Right atrium auricular region (tissue), 2 donors: ENCODE measurements at places on chromosomes 3 and 15. TPM values are rescaled to one million over a fixed set of nuclear protein-coding genes. Genes with fewer than 3 reads are reported as not detected.

DNA sequence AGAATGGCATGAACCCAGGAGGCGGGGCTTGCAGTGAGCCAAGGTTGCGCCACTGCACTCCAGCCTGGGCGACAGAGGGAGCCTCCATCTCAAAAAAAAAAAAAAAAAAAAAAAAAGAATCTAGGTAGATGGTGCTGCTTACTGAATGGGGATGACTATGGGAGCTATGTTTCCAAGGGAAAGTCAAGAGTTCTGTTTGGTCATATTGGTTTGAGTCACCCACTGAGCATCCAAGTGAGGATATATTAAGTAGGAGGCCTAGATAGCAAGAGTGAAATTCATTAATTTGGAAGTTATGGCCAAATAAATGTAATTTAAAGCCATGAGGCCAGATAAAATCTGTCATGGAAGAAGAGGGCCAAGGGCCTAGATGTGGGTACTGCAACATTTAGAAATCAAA lies 9.0 kb upstream of the UACA start:
- no peak overlapping the region for H3K27ac ChIP-seq
- no peaks in the 10 kb centered on the region for H3K27me3 ChIP-seq
- H3K36me3 ChIP-seq, result no peaks in the 10 kb centered on the region

DNA sequence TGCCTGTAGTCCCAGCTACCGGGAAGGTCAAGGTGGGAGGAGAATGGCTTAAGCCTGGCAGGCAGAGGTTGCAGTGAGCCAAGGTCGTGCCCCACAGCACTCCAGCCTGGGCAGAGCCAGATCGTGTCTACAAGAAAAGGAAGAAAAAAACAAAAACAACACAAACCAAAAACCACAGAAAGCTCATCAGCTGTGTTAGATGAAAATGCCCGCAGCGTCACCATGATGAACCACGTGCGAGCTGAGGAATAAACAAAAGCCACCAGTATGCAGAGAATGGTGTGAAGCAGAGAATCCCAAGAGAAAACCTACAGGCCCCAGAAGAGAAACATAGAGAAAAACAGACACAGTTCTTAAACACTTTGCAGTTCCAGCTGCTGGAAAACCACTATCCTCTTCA lies 19.7 kb upstream of the TM4SF19 start:
- H3K4me3 ChIP-seq, result no peak overlapping the region

DNA sequence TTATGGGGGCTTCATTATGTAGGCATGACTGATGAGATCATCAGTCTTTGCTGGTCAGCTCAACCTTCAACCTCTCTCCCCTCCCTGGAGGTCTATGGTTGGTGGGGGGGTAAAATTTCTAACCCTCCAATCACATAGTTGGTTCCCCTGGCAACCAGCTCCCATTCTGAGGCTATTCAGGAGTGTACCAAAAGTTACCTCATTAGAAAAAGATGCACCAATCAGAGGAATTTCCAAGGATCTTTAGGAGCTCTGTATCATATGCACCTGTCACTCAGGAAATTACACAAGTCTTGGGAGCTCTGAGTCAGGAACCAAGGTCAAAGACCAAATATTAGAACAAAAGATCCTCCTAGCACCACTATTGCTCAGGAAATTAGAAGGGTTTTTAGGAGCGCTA lies 21.4 kb upstream of the LEO1 start:
- H3K4me3 ChIP-seq, result no peak overlapping the region
- no peaks in the 10 kb centered on the region for H3K27me3 ChIP-seq
- no peaks in the 10 kb centered on the region for H3K4me1 ChIP-seq
- no peaks in the 10 kb centered on the region for H3K36me3 ChIP-seq

GRCh38 chr3:45034612-45035252 lies 8.6 kb downstream of the CLEC3B start:
- DNase-seq, result peak; percentile 81
- H3K27me3 ChIP-seq, result no peaks in the 10 kb centered on the region
- peak overlapping the region; percentile 39 for H3K27ac ChIP-seq
- peaks cover 13% of the 10 kb centered on the region for H3K36me3 ChIP-seq

DNA sequence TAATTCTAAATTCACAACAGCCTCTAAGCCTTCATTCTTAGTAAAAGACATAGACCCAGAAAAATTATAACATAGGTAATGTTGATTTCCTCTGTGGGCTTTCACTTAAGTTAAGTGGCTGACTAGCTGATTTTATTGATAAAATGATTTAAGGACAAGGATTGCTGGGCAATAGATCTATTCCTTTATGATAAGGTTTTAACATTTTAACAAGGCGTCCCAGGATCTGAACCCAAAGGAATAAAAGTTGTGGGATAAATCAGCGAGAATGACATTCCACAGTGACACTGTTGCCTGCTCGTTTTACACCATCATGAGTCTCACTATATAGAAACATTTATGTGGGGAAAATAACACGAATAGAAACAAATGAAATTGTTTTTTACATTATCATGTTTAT lies 1151.0 kb downstream of the ZPLD1 start:
- no peaks in the 10 kb centered on the region for H3K4me1 ChIP-seq
- no peaks in the 10 kb centered on the region for H3K27me3 ChIP-seq
- H3K4me3 ChIP-seq, result no peak overlapping the region
- H3K27ac ChIP-seq, result no peak overlapping the region
- DNase-seq, result no peak
- H3K36me3 ChIP-seq, result no peaks in the 10 kb centered on the region

- H3K27me3 ChIP-seq, result no peaks in the 10 kb centered on the region
- no peaks in the 10 kb centered on the region for H3K4me1 ChIP-seq
- no peaks in the 10 kb centered on the region for H3K36me3 ChIP-seq
- no peak overlapping the region for H3K27ac ChIP-seq
- DNase-seq, result no peak
Measured at GRCh38 chr3:105499961-105500360, 133.3 kb downstream of the ALCAM start.

GRCh38 chr3:160778480-160778879 lies 22.4 kb downstream of the PPM1L start:
- H3K27ac ChIP-seq, result no peak overlapping the region
- no peaks in the 10 kb centered on the region for H3K27me3 ChIP-seq
- no peak overlapping the region for H3K4me3 ChIP-seq
- no peak for DNase-seq

GRCh38 chr3:30623351-30623750 lies 16.9 kb downstream of the TGFBR2 start:
- no peaks in the 10 kb centered on the region for H3K27me3 ChIP-seq
- H3K4me3 ChIP-seq, result no peak overlapping the region
- peak overlapping the region; percentile 2 for H3K27ac ChIP-seq
- H3K36me3 ChIP-seq, result peaks cover 20% of the 10 kb centered on the region
- H3K4me1 ChIP-seq, result no peaks in the 10 kb centered on the region
- no peak for DNase-seq

DNA sequence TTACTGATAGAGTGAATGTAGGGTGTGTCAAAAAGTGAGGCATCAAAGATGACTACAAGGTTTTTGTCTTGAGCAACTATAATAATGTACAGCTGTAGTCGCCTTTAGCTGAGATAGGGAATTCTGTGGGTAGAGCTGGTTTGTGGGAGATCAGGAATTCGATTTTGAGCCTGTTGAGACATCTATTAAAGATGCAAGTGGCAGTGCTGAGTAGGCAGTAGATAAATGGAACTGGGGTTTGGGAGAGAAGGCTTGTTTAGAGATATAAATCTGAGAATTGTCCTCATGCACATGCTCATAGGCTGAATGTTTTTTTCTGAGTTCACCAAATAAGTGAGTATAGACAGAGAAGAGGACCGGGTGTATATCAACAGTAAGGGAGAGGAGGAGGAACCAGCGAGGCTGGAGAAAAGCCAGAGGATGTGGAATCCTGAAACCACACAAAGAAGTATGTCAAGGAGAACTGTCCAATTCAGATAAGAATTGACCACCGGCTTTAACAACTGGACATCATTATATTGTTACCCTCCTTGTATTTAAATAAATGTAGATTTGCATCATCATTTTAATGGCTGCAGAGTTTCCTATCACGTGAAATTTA lies 146.0 kb upstream of the TNIK start:
- no peak for DNase-seq
- peaks cover 31% of the 10 kb centered on the region for H3K36me3 ChIP-seq
- H3K27ac ChIP-seq, result no peak overlapping the region

- H3K27ac ChIP-seq, result no peak overlapping the region
- H3K27me3 ChIP-seq, result no peaks in the 10 kb centered on the region
- no peak overlapping the region for H3K4me3 ChIP-seq
- no peaks in the 10 kb centered on the region for H3K4me1 ChIP-seq
- H3K36me3 ChIP-seq, result no peaks in the 10 kb centered on the region
Measured at GRCh38 chr15:56428821-56429458, 36.0 kb downstream of the MNS1 start.

DNA sequence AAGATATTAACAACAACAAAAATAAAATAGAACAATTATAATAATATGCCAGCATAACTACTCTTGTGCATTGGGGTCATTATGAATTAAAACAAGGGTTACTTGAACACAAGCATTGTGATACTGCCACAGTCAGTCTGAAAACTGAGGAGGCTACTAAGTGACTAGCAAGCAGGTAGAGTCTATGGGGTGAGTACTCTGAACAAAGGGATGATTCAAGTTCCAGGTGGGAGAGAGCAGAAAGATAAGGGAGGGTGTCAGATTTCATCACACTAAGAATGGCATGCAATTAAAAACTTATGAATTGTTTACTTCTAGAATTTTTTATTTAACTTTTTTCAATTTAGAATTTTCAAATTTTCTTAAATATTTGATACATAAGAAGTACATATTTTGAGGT lies 754.4 kb upstream of the GOLIM4 start:
- no peaks in the 10 kb centered on the region for H3K36me3 ChIP-seq
- no peak overlapping the region for H3K4me3 ChIP-seq
- no peaks in the 10 kb centered on the region for H3K4me1 ChIP-seq
- no peaks in the 10 kb centered on the region for H3K27me3 ChIP-seq

DNA sequence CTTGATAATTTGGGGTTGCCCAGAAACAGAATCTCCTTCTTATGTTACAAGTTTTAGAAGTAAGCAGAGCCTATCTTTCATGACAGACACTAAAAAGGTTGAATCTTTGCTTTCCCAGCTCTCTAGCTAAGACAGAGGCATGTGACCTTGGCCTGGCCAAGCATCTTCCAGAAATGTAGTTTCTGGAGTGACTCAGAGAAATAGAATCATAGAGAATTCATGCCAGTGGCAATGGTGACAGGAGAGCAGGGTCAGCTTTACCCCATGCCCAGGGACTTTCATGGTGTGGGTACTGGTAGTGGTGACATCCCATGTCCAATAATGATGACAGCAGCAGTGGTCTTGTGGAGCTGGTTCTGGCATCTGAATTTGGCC lies 4.0 kb upstream of the PARP6 start:
- no peaks in the 10 kb centered on the region for H3K36me3 ChIP-seq
- no peak overlapping the region for H3K4me3 ChIP-seq
- H3K27me3 ChIP-seq, result no peaks in the 10 kb centered on the region
- H3K4me1 ChIP-seq, result no peaks in the 10 kb centered on the region
- no peak for DNase-seq
- H3K27ac ChIP-seq, result no peak overlapping the region

GRCh38 chr3:125110016-125110875 lies 54.4 kb upstream of the HEG1 start:
- H3K27me3 ChIP-seq, result no peaks in the 10 kb centered on the region
- no peak overlapping the region for H3K27ac ChIP-seq
- no peak for DNase-seq
- no peaks in the 10 kb centered on the region for H3K36me3 ChIP-seq
- H3K4me3 ChIP-seq, result no peak overlapping the region

GRCh38 chr3:14440531-14441239 lies 38.3 kb downstream of the SLC6A6 start:
- peaks cover 64% of the 10 kb centered on the region for H3K4me1 ChIP-seq
- no peak overlapping the region for H3K4me3 ChIP-seq
- no peak for DNase-seq
- H3K27ac ChIP-seq, result peak overlapping the region; percentile 42

DNA sequence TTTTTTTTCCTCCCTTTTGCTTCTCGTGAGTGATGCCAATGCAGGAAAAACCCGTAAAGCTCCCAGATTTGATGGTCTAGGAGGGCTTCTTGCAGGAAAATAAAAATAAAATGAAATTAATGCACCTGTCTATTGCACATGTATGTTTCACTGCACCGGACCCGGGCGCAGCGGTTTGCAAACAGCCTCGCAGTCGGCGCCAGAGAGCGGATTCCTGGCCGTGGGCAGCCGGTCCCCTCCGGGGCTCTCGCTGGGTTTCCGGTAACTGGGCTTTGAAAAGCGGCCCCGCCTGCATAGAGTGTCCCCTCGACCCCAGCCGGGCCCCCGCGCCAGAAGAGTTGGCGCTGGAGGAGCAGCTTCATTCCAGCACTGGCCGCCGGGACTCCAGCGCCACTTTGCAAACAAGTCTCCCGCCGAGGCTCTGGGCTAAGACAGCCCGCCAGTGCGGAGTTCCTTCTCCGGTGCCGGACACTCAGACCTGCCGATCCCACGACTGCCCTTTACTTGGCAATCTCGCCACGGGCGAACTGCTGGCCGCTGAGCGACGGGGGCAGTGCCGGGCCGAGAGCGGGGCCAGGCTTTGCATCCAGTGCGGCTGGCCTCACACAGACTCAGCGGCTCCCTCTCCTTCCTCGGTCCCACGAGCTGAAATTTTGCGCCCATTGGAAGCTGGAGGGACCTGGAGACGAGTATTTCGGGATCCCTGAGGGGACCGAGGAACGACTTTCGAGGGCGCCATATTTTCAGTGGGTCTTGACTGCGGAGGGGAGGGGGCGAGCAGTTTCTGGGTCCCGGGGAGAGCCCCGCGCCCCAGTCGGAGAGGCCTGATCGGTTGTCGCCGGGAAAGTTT lies 225.9 kb upstream of the C2CD4B start:
- no peaks in the 10 kb centered on the region for H3K36me3 ChIP-seq
- no peaks in the 10 kb centered on the region for H3K27me3 ChIP-seq
- peak overlapping the region; percentile 68 for H3K4me3 ChIP-seq
- H3K4me1 ChIP-seq, result no peaks in the 10 kb centered on the region
- H3K27ac ChIP-seq, result peak overlapping the region; percentile 82

The GOLGA6L10 gene
- 0.35 TPM for total RNA-seq

The CKMT1A gene
- total RNA-seq, result 3.3 TPM

The PIGB gene
- total RNA-seq, result 3.3 TPM

The THAP10 gene
- 3.1 TPM for total RNA-seq

The CA12 gene
- total RNA-seq, result 5.5 TPM
